ENCODE measurements at places on chromosomes 12 and 14. TPM values are rescaled to one million over a fixed set of nuclear protein-coding genes. Genes with fewer than 3 reads are reported as not detected.

DNA sequence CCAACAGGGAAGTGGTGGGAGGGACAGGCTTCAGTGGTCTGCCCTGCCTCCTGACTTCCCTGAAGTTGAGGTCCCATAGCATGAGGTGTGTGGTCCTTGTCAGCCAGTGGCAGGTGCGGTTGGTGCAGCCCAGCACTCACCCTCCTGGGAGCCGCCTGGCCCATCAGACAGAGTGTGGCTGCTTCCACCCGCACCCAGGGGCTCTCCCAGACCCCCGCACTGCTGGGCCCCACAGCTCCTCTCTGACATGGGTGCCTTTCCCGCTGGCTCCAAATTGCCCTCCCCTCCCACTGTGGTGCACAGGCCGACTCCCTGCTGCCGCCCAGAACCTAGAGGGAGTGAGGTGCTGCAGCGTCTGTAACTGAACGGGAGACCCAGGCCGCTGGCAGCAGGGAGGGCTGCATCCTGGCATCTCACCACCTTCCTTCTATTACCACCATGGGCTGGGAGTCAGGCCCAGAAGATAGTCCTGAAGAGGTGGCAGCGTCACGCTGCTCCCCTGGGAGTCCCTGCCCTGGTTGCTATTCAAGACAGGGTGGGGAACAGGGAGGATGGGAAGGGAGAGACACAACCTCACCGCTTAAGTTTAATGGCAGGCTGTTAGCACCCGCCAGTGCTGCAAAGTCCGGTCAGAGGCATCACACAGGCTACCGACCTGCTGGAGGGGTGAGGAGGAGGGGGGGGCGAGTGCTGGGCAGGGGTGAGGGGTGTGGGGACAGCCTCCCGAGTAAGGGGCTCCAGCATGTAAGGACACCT is 180.6 kb upstream of the PRMT8 start:
- DNase-seq, result no peak

The PAX9 gene
- total RNA-seq, result 0.34 TPM

The SLC25A47 gene
- total RNA-seq, result 0.05 TPM

- no peak for DNase-seq
Measured at GRCh38 chr14:105858676-105859025, 332.3 kb downstream of the TMEM121 start.

The SLC24A4 gene
- 0.18 TPM for total RNA-seq

DNA sequence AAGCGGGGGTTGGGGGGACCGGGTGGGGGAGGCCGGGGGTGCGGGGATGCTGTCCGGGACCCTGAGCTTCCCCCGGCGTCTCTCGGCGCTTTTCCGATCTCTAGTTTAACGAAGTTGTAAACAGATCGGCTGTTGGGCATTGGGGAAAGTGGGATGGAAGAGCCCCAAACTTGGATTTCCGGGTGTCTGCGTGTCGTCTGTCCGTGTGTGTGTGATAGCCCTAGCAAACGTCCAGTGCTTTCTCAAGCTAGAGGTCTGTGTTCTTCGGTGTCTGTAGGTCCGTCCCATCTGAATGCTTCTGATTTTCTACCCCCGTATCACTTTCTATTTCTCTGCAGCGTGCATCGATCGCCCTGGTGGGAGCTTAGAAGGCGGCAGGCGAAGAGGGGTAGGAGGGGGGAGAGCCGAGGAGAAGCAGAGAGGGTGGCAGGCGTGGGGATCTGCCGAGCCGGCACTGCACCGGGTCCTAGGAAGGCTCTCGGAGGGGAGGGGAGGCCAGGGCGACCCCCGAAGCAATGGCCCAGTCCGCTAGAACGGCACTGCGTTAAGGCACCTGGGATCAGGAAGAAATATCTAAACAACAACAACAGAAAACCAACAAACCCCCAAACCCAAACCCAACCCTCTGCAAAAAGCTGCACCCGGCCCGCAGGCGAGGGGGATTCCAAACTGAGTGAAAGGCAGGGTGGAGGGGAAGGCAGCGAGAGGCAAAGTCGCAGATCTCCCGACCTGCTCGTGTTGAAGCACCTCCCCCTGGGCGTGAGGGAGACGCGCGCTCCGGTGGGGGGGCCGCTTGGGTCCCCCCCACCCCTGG is 1.0 kb downstream of the KCNA1 start:
- no peak for DNase-seq

- no peak for DNase-seq
Measured at GRCh38 chr12:111443586-111443985, 37.9 kb downstream of the SH2B3 start.
